Adipose tissue (tissue), 3 donors: ENCODE measurements at places on chromosomes 3 and 15. TPM values are rescaled to one million over a fixed set of nuclear protein-coding genes. Genes with fewer than 3 reads are reported as not detected.

LTF gene
- 9.1 TPM for polyA plus RNA-seq

ANKRD28 gene
- polyA plus RNA-seq, result 8.9 TPM

OXSR1 gene
- polyA plus RNA-seq, result 7.3 TPM

SPTBN5 gene
- polyA plus RNA-seq, result 3.0 TPM

GRM2 gene
- polyA plus RNA-seq, result 0.21 TPM

SKIC8 gene
- 58.3 TPM for polyA plus RNA-seq

NRROS gene
- polyA plus RNA-seq, result 5.1 TPM

PRSS50 gene
- 0.07 TPM for polyA plus RNA-seq

COL6A5 gene
- not detected for polyA plus RNA-seq

KIF9 gene
- 9.2 TPM for polyA plus RNA-seq

CHRM5 gene
- polyA plus RNA-seq, result not detected

STRIT1 gene
- 0.15 TPM for polyA plus RNA-seq

FBXL22 gene
- 0.67 TPM for polyA plus RNA-seq

PAK6 gene
- polyA plus RNA-seq, result 0.11 TPM

ACAN gene
- 0.02 TPM for polyA plus RNA-seq

MLF1 gene
- polyA plus RNA-seq, result 7.1 TPM

DLL4 gene
- polyA plus RNA-seq, result 3.4 TPM

CPN2 gene
- 0.27 TPM for polyA plus RNA-seq

ILDR1 gene
- polyA plus RNA-seq, result not detected

PLIN1 gene
- 128 TPM for polyA plus RNA-seq

CISH gene
- 16.2 TPM for polyA plus RNA-seq

SH3BP5 gene
- 89.5 TPM for polyA plus RNA-seq

GOLGA6B gene
- not detected for polyA plus RNA-seq

KBTBD8 gene
- polyA plus RNA-seq, result 0.71 TPM

TUSC7 gene
- polyA plus RNA-seq, result not detected

SLC2A2 gene
- polyA plus RNA-seq, result not detected

ZNF621 gene
- polyA plus RNA-seq, result 11.2 TPM

IL20RB gene
- 0.30 TPM for polyA plus RNA-seq

GATM gene
- 692 TPM for polyA plus RNA-seq

ARNT2 gene
- polyA plus RNA-seq, result 1.9 TPM

PPP2R3A gene
- polyA plus RNA-seq, result 3.1 TPM

NISCH gene
- polyA plus RNA-seq, result 27.5 TPM

PODXL2 gene
- polyA plus RNA-seq, result 4.3 TPM
